ENCODE measurements at places on chromosomes 11 and 22. TPM values are rescaled to one million over a fixed set of nuclear protein-coding genes. Genes with fewer than 3 reads are reported as not detected.

DNA sequence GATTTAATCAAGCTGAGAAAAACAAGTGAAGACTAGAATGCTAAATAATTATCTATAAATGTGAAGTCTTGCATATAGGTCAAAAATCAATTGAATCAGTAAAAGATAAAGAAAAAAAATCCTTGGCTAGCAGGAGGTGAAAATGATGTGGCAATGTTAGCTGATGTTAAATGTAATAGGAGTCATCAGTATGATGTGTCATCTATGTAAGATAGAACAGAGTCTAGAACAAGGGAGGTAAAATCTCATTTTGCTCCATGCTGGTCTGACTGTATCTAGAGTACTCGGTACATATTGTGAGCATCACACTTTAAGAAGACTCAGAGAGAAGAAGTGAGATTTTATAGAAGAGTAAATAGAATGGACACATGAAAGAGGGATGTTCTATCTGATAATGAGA lies 721.2 kb downstream of the ETS1 start:
- no peaks in the 10 kb centered on the region for H3K36me3 ChIP-seq
- no peaks in the 10 kb centered on the region for H3K4me1 ChIP-seq
- peaks cover 9% of the 10 kb centered on the region for H3K27me3 ChIP-seq
- no peak overlapping the region for H3K4me3 ChIP-seq
- H3K27ac ChIP-seq: no peak overlapping the region

The RIC3 gene
- 15.8 TPM for total RNA-seq

DNA sequence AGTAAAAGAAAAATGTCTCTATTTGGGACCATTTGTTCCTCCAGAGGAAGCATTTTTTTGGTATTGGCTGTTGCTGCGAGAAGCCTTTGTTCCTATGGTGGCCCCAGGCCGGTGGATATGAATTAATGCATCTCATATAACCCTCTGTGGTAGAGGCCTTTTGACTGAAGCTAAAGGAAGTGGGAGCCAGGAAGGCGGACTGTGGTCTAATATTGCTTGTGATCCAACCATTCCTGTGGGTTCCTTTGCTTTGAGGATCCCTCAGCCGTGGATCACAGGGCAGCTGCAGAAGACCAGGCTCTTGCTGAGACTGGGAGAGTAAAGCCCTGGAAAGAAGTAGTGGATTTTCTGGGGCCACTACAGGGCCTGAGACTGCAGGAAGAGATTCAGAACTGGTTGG lies 68.3 kb upstream of the NAV2 start:
- H3K4me3 ChIP-seq: no peak overlapping the region
- no peak for DNase-seq
- no peak overlapping the region for H3K27ac ChIP-seq
- H3K27me3 ChIP-seq: peaks cover 2% of the 10 kb centered on the region
- H3K36me3 ChIP-seq: no peaks in the 10 kb centered on the region

The GGTLC2 gene
- total RNA-seq: not detected

DNA sequence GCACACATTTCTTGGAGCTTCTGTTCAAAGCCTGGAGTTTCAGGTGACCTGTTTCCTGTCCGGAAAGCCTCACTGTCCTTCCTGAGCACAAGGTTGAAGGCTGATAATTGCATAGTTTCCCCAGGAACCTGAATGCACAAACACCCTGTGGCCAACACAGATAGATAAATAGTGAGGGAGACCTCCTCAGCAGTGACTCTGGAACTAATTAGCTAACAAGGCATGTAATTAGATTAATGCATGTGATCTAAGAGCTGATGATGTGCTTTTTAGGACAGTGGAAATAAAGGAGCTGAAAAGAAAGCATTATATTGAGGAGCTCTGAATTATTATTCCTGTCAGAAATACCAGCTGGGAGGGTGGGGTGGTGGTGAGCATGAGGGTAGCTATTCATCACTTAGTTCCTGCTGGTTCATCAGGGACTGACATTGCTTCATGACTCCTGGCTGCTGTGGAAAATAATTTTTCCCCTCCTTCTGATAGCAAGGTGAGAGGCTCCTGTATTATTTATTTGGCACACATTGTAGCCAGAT lies 101.1 kb downstream of the NELL1 start:
- H3K27ac ChIP-seq: no peak overlapping the region
- H3K4me1 ChIP-seq: no peaks in the 10 kb centered on the region
- no peak for DNase-seq
- H3K36me3 ChIP-seq: no peaks in the 10 kb centered on the region

DNA sequence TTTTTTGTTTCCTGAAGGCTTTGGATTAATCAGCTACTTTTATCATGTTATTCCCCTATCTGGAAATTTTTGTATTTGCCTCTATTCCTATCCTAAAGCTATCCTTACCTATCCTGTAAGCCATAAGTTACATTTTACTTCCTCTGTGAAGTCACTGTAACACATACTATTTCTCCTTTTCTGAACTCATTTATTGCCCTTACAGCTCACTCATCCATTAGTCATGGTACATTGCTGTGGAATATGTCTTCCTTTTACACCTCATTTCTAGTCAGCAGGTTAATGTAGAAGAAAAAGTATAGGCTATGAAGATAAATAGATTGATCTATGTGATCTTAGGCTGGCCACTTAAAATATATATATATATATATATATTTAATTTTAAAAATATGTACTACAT lies 28.0 kb downstream of the SWAP70 start:
- no peak overlapping the region for H3K4me3 ChIP-seq
- peaks cover 5% of the 10 kb centered on the region for H3K4me1 ChIP-seq
- peaks cover 9% of the 10 kb centered on the region for H3K36me3 ChIP-seq
- DNase-seq: no peak
- no peaks in the 10 kb centered on the region for H3K27me3 ChIP-seq

All from activated CD4-positive, alpha-beta T cell treated with anti-CD3 and anti-CD28 coated beads for 36 hours (primary cell).